ENCODE measurements at places on chromosomes 4 and X. TPM values are rescaled to one million over a fixed set of nuclear protein-coding genes. Genes with fewer than 3 reads are reported as not detected.

SSX3 gene
- total RNA-seq: not detected

DTHD1 gene
- not detected for total RNA-seq

KLF8 gene
- 0.44 TPM for total RNA-seq

PRDM5 gene
- total RNA-seq: 3.1 TPM

ADAM29 gene
- 0.06 TPM for total RNA-seq

GYPB gene
- not detected for total RNA-seq

FAT4 gene
- total RNA-seq: 31.2 TPM

FGFR3 gene
- total RNA-seq: 3.2 TPM

NDNF gene
- 0.16 TPM for total RNA-seq

PAGE2B gene
- total RNA-seq: not detected

MMRN1 gene
- total RNA-seq: 190 TPM

MAGED1 gene
- 35.5 TPM for total RNA-seq

TMPRSS11D gene
- 0.16 TPM for total RNA-seq

PCDH19 gene
- total RNA-seq: 2.2 TPM
